Skeletal muscle cell (primary cell): ENCODE measurements at places on chromosomes 6 and 20.

DNA sequence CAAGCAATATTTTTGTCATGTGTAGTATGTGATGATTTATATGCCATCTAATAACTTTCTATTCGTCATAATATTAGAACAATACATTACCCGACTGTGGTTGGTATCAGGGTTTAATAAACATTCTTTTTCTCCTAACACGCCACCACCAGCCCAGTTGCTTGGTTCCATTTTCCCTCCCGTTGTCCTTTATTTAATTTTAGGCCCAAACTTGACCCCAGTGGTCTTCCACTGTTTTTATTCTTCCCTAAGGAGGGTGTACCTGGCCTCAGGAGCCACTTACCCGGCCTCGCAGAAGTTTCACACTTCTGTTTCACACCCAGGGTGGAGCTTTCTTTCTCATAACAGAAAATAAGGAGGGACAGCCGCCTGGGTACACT, 33.1 kb upstream of the PIM1 start:
- DNase-seq: no peak

GRCh38 chr20:45836841-45837240, 3.2 kb downstream of the SNX21 start:
- no peak for DNase-seq

DNA sequence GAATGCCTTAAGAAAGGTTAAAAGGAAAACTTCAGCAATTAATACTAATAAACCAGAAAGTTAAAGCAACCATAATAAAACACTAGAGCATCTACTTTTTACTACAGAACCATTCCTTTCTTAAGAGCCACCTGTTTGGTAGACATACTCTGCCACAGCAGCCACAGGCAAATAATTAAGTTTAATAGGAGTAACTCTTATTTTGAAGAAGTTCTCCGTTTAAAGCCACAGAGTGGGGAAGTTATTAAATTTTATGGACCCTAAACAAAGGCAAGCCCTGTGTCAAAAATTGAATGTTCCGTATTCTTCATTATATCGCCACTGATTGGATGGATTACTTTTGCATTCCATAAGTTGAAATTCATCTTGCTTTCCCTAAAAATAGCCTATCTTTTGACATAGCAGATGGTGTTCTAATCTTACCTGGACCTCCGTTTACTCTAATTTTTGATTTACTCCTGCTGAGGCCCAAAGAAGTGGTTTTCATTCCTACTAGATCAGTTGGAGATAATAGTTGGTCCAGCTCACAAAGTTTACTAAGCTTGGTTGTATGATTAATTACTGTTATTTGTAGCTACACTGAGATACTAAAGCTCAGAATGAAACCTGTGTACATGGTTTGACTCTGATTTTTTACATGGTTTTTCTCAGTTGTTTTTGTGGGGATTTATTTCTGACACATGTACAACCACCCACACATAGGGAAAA, 140.4 kb upstream of the SUPT3H start:
- no peak for DNase-seq

DNA sequence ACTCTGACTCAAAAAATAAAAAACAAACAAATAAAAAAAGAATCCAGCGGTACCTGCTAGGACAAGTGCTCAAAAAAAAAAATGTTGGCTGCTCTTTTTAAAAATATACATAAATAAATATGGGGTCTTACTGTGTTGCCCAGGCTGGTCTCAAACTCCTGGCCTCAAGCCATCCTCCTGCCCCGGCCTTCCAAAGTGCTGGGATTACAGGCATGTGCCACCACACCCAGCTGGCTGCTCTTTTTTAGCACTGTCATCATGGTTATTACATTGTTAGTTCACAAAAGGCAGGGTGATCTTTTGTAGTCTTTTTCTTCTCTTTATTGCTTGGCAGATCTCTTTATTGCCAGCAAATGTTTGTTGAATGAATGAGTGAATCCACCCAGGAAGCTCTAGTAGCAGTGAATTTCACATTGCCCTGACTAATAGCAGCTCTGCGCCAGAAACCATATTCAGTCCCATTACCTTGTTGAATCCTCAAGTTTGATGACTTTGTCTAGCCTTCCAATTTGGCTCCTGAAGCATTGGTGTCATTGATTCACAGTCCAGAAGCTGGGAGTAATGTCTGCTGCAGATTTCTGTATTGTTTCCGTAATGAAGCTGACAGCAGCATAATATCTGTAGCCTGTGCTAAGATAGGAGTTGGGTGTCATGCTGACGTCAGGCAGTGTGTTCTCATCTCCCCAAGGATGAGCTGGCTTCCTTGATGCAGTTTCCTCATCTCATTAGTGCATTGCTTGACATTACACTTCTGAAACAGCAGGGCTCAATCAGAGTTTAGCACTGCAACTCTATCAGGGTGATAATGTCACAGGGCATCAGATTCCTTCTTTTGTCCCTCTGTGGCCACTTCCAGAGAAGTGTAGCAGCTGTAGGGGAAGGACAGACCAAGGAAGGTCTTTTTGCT, 84.9 kb upstream of the TGM3 start:
- DNase-seq: peak; percentile 83

GRCh38 chr6:155276638-155277037, 12.8 kb downstream of the CLDN20 start:
- no peak for DNase-seq

- DNase-seq: no peak
Measured at GRCh38 chr20:1397710-1398109, 4.9 kb upstream of the FKBP1A start.
